Memory B cell (primary cell): ENCODE measurements at places on chromosomes 6 and 20.

DNA sequence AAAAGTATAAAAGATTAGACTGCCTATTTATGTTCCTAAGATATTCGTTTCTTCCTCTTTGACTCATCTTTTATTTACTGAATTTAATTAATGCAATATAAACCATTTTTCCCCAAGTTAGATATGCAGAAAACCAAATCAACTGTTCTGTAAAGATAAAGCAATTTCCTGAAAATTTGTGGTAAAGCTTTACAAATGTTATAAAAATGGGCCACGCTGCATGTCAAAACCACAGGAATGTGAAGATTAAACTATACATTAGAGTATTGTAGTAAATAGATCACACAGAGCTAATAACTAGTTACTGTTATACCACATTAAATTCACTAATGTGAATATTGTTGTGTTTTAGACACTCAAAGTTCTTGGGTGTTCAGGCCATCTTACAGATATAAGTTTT is 83.4 kb downstream of the OPN5 start:
- DNase-seq: no peak

- DNase-seq: no peak
These were observed 119.9 kb upstream of the SLC22A16 start for GRCh38 chr6:110596354-110596753.

DNA sequence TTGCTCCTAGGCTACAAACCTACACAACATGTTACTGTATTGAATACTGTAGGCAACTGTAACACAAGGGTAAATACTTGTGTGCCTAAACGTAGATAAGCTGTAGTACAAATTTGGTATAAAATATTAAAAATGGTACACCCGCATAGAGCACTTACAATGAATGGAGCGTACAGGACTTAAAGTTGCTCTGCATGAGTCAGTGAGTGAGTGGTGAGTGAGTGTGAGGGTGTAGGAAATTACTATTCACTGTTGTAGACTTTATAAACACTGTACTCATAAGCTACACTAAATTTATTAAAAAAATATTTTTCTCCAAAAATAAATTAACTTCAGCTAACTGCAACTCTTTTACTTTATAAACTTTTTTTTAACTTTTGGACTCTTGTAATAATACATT is 391.6 kb downstream of the ADGRB3 start:
- DNase-seq: no peak

DNA sequence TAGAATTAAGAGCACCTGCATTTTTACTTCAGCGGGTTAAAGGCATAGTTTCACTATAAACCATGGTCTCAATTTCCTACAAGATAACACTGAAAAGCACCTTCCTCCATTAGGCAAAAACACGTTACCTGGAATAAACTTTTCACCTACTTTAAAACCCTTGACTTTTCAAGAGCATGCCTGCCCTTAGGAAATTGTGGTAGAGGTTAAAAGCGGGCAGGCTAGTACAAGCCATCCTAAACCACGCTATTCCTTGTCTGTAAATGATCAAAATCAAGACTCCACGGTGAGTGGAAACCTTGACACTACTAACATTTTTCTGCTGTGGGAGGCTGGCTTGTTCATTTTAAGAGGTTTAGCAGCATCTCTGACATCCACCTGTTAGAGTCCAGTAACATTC is 43.9 kb downstream of the NR2E1 start:
- no peak for DNase-seq

DNA sequence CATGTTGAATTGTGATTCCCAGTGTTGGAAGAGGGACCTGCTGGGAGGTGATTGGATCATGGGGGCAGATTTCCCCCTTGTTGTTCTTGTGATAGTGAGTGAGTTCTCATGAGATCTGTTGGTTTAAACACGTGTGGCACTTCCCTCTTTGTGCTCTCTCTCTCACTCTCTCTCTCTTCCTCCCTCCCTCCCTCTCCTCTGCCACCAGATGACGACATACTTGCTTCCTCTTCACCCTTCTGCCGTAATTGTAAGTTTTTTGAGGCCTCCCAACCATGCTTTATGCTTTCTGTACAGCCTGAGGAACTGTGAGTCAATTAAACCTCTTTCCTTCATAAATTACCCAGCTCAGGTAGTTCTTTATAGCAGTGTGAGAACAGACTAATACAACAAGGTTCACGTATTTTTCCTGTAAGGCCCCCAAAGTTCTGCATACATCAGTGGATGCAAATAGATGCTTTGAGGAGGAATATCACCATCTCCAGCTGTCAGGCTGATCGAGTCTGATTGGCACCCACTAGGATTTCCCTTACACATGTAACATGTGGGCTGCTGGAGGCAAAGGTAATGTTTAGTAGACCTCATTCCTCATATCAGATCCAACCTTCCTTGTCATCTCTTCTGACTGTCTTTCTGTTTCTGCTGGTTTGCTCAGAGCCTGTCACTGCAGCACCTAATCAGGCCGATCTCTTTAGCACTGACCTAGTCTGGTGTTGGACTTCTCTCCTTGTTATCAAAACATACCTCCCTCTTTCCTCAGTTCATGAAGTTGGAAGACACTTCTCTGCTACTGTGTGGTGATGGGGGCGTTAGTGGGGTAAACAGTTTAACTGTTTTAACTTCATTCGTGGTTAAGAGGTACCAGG is 54.3 kb upstream of the BACH2 start:
- DNase-seq: peak; percentile 71

DNA sequence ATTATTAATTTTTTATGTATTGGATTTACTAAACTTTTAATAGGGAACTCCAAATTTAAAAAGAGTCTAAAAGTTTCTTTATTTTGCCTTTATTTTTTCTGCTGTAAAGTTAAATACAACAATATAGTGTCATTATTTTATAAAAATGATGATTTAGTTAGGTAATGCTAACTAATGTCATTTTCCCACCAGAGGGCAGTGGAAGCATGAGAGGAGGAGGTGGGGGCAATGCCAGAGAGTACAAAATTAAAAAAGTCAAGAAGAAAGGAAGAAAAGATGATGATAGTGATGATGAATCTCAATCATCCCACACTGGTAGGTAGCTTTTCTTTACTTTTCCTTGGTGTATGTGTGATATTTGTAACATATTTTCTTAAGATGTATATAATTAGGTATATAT is 20.2 kb upstream of the FHL5 start:
- no peak for DNase-seq
